ENCODE measurements at places on chromosomes 12 and 14. TPM values are rescaled to one million over a fixed set of nuclear protein-coding genes. Genes with fewer than 3 reads are reported as not detected.

The AMN gene
- 0.53 TPM for total RNA-seq

The RFLNA gene
- not detected for total RNA-seq

The SDR9C7 gene
- not detected for total RNA-seq

The TTC9 gene
- total RNA-seq = 7.8 TPM

The TMX1 gene
- total RNA-seq = 59.3 TPM

The SPRING1 gene
- 31.8 TPM for total RNA-seq

The ADCY6 gene
- 0.15 TPM for total RNA-seq

The RFX4 gene
- not detected for total RNA-seq

The GPR84 gene
- total RNA-seq = 0.32 TPM

The RPL41 gene
- total RNA-seq = 4,271 TPM

The GZMH gene
- total RNA-seq = 80.0 TPM

DNA sequence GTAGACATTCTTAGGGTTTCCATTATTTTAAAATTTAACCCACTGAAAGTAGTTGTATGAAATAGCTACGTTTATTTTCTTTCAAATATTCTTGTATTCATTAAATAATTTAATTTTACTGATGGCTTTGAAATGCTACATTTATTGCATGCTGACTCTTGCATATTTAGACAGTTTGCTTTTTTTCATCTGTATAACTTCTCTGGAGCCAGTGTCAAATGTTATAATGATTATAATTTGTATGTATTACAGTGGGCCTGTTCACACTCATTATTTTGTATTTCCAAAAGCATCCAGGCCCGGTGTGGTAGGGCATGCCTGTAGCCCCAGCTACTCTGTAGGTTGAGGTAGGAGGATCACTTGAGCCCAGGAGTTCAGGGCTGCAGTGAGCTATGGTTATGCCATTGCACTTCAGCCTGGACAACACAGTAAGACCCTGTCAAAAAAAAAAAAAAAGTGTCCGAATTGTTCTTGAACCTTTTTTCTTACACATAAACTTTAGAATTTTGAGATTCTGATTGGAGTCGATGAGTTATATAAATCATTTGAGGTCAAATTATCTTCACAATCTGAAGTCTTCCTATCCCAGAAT is 905 bp downstream of the ZNF84 start:
- H3K36me3 ChIP-seq = peaks cover 71% of the 10 kb centered on the region
- H3K4me1 ChIP-seq = peaks cover 21% of the 10 kb centered on the region
- peak overlapping the region; percentile 83 for H3K4me3 ChIP-seq
- no peaks in the 10 kb centered on the region for H3K27me3 ChIP-seq
- peak overlapping the region; percentile 100 for H3K27ac ChIP-seq

DNA sequence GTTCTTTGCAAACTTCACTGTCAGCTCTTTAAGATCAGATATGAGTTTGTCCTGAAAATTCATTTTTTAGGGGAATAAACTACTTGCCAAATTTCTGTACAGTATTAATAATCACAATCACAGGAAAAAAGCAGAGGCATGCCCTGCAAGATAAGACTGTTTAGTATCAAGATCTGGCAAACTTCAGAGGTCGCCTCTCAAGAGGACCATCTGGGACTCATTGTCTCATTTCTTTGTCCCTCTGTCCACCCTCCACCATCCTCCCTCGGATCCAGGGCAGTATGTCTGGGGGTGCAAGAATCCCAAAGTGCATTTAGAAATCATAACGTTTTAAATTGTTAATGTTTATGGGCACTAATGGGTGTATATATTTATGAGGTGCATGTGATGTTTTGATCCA is 232.4 kb upstream of the FKBP4 start:
- H3K4me1 ChIP-seq = no peaks in the 10 kb centered on the region
- no peak overlapping the region for H3K27ac ChIP-seq
- H3K27me3 ChIP-seq = peaks cover 15% of the 10 kb centered on the region
- no peak for DNase-seq
- H3K36me3 ChIP-seq = no peaks in the 10 kb centered on the region

DNA sequence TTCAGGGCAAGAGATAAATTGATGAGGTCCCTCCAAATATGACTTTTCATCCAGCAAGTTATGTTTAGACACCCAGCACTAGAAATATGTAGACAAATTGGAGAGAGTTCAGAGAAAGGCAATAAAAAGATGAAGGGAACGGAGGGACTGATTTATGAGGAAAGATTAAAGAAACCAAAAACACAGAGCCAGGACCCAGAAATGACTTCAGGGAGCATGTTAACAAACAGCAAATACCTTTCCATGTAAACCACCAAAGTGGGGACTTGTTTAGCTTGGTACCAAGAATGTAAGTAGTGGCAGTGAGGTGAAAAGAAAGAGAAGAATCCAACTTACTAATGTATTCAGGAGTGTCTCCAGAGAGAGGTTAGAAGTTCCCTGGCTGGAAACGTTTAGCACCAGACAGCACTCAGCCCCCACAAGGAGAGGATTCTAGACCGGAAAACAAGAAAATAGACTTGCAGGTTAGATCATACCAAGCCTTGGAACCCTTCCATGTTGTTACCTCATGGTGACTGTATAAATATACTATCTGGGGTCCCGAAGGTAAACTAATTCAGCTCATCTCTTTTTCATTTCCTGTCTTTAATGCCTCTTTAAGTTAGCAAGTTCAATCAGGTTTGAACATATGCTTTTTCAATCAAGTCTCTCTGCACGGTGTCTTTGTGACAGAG is 79.2 kb downstream of the TBC1D30 start:
- H3K27ac ChIP-seq = no peak overlapping the region
- H3K4me3 ChIP-seq = no peak overlapping the region
- H3K36me3 ChIP-seq = no peaks in the 10 kb centered on the region
- peaks cover 12% of the 10 kb centered on the region for H3K27me3 ChIP-seq

DNA sequence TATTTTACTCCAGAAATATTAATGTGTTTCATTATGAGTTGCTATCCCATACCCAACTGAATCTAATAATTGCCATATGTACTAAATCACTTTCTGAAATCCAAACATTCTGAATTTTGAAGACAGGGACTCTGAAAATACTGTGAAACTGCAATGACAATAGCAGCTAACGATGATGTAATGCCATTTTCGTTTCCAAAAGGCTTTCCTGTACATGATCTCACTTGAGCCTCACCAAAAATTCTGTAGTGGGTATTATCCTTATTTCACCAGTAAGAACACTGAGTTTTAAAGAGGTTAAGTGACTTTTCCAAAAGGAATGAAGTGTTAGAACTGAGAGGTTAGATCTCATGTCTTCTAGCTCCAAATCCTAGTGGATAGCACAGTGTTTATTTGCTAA is 133.3 kb downstream of the FLRT2 start:
- no peaks in the 10 kb centered on the region for H3K4me1 ChIP-seq
- H3K27ac ChIP-seq = no peak overlapping the region

GRCh38 chr12:120865098-120865497 is 39.1 kb downstream of the SPPL3 start:
- H3K27me3 ChIP-seq = no peaks in the 10 kb centered on the region
- peaks cover 7% of the 10 kb centered on the region for H3K4me1 ChIP-seq
- no peak for DNase-seq
- H3K36me3 ChIP-seq = peaks cover 2% of the 10 kb centered on the region

- DNase-seq = no peak
- no peaks in the 10 kb centered on the region for H3K36me3 ChIP-seq
- peak overlapping the region; percentile 91 for H3K27ac ChIP-seq
- peak overlapping the region; percentile 68 for H3K4me3 ChIP-seq
Observed at GRCh38 chr14:22095860-22096513, 422.4 kb upstream of the OR4E1 start.

- H3K4me1 ChIP-seq = no peaks in the 10 kb centered on the region
- H3K4me3 ChIP-seq = no peak overlapping the region
- no peaks in the 10 kb centered on the region for H3K36me3 ChIP-seq
- H3K27ac ChIP-seq = no peak overlapping the region
Observed at GRCh38 chr12:75446857-75447256, 33.7 kb upstream of the GLIPR1 start.

GRCh38 chr14:102540315-102541028 is 30.9 kb upstream of the ANKRD9 start:
- peaks cover 19% of the 10 kb centered on the region for H3K27me3 ChIP-seq
- no peak overlapping the region for H3K4me3 ChIP-seq
- peaks cover 3% of the 10 kb centered on the region for H3K4me1 ChIP-seq
- no peaks in the 10 kb centered on the region for H3K36me3 ChIP-seq
- H3K27ac ChIP-seq = no peak overlapping the region

DNA sequence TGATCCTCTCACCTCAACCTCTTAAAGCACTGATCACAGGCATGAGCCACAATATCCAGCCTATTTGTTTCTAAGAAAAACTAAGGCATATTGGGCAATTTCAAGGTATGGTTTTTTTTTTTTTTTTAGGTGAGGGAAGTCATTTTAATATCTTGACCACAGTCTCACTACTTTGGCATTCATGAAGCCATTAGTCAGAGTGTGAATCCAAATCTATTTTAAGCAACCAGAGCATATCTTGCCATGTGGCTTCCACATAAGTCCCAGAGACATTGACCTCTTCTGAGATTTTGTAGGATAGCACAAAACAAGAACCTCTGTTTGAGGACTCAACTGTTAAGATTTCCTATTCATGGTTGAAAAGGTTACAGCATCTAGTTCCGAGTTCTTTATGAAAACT is 130.3 kb upstream of the RBM19 start:
- no peak for DNase-seq
- H3K4me1 ChIP-seq = no peaks in the 10 kb centered on the region
- no peaks in the 10 kb centered on the region for H3K36me3 ChIP-seq
- H3K4me3 ChIP-seq = no peak overlapping the region

GRCh38 chr14:97719931-97720330 is 922.7 kb downstream of the VRK1 start:
- H3K36me3 ChIP-seq = peaks cover 18% of the 10 kb centered on the region
- no peak for DNase-seq
- H3K27ac ChIP-seq = no peak overlapping the region
- no peak overlapping the region for H3K4me3 ChIP-seq
- peaks cover 45% of the 10 kb centered on the region for H3K4me1 ChIP-seq

- no peak overlapping the region for H3K27ac ChIP-seq
- no peak for DNase-seq
- H3K36me3 ChIP-seq = peaks cover 26% of the 10 kb centered on the region
- H3K4me1 ChIP-seq = peaks cover 45% of the 10 kb centered on the region
Observed at GRCh38 chr12:11773889-11774677, 124.6 kb downstream of the ETV6 start.

GRCh38 chr14:64238049-64238448 is 56.1 kb downstream of the ESR2 start:
- no peak overlapping the region for H3K4me3 ChIP-seq
- H3K27me3 ChIP-seq = peaks cover 23% of the 10 kb centered on the region
- H3K36me3 ChIP-seq = no peaks in the 10 kb centered on the region
- DNase-seq = no peak
- H3K27ac ChIP-seq = no peak overlapping the region

DNA sequence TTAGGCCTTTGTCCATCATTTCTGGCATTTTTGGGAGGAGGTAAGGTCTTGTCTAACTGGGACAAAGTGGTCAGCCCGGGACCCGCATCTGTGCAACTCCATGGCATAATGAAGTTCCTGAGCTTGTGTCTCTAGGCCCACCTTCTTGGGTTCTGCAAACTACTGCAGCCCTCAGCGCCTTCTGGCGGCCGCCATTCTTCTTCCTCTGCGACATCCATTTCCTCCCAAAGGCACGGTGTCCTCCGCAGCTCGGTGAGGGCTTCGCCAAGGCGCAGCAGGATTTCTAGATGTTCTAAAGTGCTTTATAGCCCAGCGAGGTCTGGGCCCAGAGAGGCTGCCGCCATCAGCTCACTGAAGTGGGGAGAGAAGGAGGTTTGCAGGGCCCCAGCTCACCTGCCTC is 134.4 kb upstream of the OR4E1 start:
- H3K4me1 ChIP-seq = no peaks in the 10 kb centered on the region
- no peak overlapping the region for H3K27ac ChIP-seq
- peaks cover 18% of the 10 kb centered on the region for H3K27me3 ChIP-seq
- no peak for DNase-seq
- no peaks in the 10 kb centered on the region for H3K36me3 ChIP-seq

DNA sequence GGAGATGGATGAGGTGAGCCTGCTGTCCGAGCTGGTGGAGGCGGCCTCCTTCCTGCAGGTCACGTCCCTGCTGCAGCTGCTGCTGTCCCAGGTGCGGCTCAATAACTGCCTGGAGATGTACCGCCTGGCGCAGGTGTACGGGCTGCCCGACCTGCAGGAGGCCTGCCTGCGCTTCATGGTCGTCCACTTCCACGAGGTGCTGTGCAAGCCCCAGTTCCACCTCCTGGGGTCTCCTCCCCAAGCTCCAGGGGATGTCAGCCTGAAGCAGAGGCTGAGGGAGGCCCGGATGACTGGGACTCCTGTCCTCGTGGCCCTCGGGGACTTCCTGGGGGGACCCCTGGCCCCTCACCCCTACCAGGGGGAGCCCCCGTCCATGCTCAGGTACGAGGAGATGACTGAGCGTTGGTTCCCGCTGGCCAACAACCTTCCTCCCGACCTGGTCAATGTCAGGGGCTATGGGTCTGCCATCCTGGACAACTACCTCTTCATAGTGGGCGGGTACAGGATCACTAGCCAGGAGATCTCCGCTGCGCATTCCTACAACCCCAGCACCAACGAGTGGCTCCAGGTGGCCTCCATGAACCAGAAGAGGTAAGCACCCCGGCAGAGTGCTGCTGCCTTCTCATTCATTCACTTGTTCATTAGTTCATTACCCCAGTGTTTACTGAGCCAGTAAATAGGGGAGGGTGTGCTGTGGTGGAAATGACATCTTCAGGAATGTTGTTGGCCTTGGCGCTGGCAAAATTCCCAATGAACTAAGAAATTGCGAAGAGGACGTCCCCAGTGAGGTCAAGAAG is 774 bp upstream of the MANSC4 start:
- H3K27me3 ChIP-seq = peaks cover 18% of the 10 kb centered on the region
- DNase-seq = peak; percentile 49
- H3K4me3 ChIP-seq = peak overlapping the region; percentile 80
- peaks cover 38% of the 10 kb centered on the region for H3K4me1 ChIP-seq
- H3K27ac ChIP-seq = peak overlapping the region; percentile 75

GRCh38 chr12:80936353-80936641 is 1.4 kb downstream of the LIN7A start:
- H3K4me3 ChIP-seq = no peak overlapping the region
- no peaks in the 10 kb centered on the region for H3K36me3 ChIP-seq
- H3K27ac ChIP-seq = no peak overlapping the region
- peaks cover 2% of the 10 kb centered on the region for H3K4me1 ChIP-seq

Measured in activated CD8-positive, alpha-beta memory T cell treated with anti-CD3 and anti-CD28 coated beads, Interleukin-2, amount 10 ng/mL, durations not matched to agents 7 days and 5 days (primary cell).